Jurkat, Clone E6-1 (cell line): ENCODE measurements at places on chromosomes 16 and 17.
A peak's percentile ranks its signal among the peaks of the same experiment; 100 is the strongest.

- DNase-seq, result peak; percentile 87
Observed at GRCh38 chr17:15965528-15965927, 20.6 kb downstream of the ADORA2B start.

GRCh38 chr16:47590472-47590871 lies 129.3 kb downstream of the PHKB start:
- DNase-seq, result no peak

DNA sequence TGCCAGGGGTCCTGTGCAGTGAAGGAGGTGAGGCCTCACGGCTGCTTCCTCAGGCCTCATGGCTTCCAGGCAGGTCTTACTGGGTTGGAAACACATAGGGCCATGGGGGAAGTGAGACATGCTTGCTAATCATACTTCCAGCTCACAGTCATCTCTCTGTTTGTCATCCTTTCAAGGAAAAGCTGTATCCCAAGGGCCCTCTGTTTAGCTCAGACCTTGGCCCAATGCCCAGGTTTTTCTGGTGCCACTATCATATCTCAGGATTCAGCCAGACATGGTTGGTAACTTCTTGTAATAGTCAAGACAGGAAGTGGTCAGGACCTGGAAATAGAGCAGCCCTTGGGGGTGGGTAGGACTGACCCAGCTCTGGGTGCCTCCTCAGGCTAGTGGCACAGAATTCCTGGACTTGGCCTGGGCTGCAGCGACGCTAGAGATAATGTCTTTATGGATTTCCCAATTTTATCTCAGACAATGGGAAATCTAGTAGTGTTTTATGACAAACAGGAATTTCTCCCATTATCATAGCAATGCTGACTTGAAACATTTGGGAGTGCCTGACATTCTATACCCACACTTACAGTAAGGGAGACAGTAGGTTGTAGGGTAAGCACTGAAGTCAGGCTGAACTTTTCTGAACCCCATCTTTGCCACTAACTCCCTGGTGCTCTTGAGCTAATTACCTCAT lies 13.5 kb upstream of the ITGB3 start:
- no peak for DNase-seq

- no peak for DNase-seq
Observed at GRCh38 chr17:73480740-73481139, 163.5 kb downstream of the SDK2 start.

DNA sequence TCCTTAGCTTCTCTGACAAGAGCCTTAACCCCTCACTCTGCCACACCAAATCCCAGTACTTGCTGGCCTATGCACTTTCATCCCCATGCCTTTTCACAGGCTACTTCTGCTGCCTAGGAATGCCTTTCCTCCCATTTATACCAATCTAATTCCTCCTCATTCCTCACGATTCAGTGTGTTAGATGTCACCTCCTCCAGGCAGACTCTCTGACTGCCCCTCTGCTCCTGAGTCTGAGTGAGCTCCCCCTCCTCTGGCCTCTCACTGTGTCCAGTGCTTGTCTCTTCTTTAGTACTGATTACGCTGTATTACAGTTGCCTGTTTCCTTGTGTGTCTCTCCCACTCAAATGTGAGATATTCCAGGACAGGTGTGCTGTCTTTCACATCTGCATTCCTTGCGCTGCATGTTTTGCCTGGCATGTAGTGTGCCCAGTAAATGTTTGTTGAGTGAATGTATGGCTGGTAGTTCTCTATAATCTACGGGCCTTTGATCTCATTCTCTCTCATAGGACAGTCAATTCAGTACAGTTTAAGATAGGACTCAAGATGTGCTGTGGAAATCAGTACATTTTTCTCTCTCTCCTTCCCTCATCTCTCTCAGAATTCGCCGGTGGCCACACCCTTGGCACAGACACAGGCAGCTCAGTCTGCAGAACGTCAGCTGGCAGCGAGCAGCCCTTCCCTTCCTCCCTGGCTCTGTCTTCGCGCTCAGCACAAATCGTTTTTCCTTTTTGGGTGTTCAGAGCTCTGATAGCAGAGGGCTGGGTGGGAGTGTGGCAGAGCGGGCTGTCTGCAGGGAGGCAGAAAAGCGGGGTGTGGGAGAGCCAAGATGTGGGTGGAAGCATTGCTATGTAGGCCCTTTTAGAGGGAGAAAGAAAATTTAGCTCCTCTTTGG lies 18.5 kb downstream of the ARL4D start:
- DNase-seq, result no peak

- peak; percentile 45 for DNase-seq
Observed at GRCh38 chr16:85461814-85462713, 151.1 kb upstream of the GSE1 start.

- DNase-seq, result no peak
Observed at GRCh38 chr17:38705803-38706504, 881 bp downstream of the MLLT6 start.

DNA sequence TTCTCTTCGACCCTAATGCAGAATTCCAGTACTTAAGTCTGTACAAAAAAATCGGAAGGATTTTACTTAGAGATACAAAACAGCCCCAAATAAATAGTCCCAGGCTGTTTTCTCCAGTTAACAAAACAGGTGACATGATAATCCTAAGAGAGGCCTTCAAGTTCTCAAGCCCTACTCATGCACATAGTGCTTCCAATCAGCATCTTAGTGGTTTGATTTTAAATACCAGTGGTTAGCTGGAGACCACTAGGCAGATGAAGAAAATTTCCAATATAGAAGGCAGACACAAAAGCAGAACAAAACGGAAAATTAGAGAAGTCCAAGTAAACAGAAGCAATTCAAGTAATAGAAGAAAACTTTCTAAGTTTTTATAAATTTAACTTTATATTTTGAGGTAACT lies 5.2 kb upstream of the OR4D2 start:
- no peak for DNase-seq

GRCh38 chr16:85935974-85936760 lies 37.2 kb downstream of the IRF8 start:
- peak; percentile 80 for DNase-seq

DNA sequence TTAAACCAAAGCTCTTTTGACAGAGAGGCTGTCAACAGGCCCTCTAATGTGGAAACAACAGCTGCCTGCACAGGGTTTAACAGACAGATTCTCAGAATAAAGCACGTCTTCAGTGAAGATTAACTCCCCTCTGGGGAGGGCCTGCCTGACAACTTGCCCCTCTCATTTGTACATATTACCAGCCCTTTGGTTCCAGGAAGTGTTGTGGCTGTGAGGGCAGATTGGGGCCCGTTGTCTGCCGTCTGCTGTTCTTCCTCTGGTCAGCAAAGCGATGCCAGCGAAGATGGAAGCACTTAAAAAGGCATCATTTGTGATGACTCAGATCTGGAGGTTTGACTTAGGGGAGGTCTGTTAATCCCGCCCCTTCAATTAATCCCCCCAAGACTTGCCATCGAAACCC lies 177.0 kb upstream of the IRX6 start:
- DNase-seq, result no peak

DNA sequence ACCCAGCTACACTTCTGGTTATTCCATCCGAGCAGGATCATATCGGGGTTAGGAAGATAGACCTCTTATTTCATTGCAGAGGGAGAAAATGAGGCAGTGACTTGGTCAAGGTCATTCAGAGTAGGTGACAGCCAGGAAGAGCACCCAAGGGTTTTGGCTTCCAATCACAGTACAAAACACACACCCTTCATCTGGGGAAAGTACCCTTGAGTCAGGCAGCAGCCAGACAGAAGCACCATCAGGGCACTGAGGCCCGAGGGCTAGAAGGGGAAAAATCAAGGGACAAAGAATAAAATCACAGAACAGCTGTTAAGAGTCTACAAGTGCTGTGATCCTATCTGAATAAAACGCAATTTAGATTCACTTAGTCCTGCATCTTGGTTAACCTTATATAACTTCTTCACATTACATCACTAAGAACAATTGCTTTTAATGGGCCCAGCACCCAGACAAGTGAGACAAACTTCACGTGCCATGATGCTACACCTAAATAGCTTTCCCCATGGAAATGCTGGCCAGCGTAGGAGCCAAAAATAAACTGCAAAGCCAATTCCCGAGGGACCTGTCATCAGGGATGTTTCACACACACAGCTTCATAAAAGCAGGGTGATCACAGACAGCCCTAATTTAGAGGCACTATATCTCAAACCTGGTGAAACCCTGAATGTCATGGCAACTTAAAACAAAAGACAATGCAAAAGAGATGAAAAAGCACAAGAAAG lies 4.9 kb downstream of the UBE2O start:
- no peak for DNase-seq

GRCh38 chr16:49061137-49061714 lies 220.4 kb downstream of the CBLN1 start:
- no peak for DNase-seq

GRCh38 chr16:1379304-1380076 lies 27.8 kb downstream of the GNPTG start:
- peak; percentile 26 for DNase-seq

DNA sequence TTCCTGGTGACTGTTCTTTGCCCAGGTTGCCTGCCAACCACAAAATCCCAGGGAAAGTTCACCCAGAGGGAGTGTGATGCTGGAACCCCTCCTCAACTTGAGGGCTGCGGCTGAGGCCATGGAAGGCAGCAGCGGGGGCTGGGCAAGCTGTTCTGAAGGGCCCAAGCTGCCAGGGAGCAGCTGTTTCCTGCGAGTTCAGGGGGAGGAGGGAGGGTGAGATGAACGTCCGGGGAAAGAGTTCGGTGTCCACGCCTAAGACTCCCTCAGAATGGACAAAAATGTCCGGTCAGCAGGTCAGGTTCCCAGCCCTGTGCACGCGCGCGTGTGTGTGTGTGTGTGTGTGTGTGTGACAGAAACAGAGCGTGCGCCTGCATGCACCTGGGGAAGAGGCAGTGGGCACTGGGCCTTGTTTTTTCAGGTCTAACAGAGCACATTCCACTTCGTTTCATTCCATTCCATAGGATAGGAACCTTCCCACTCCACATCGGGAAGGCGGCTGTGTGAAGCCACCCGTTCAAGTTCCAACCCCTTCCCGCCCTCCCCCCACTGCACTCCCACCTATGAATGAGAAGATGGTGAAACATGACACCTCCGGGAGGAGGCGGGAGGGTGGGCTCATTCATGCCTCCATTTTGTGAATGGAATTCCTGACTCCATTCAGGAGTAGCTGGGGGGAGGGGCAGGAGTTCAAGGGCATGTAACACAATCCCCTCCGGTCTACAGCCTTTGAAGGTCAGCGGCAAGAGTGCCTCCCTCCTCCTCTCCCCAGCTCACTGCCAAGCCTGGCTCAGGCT lies 15.7 kb downstream of the ETV4 start:
- no peak for DNase-seq

GRCh38 chr17:67574658-67575293 lies 143.0 kb upstream of the NOL11 start:
- DNase-seq, result no peak

DNA sequence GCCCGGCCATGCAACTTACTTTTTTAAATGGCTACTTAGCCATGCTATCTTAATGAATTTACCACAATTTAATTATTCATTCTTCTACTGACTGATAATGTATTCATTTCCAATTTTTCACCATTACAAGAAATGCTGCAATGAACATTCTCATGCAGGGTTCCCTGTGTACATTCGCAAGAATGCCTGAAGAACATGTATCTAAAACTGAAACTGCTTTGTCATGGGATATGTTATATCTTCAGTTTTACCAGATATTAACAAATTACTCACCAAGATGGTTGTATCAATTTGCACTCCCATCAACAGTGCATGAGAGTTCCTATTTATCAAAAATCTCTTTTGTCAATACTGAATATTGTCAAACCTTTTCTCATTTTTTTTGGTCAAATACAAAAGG lies 100.8 kb downstream of the SLC39A11 start:
- DNase-seq, result no peak

- DNase-seq, result peak; percentile 82
Observed at GRCh38 chr17:15456972-15457722, 10.3 kb downstream of the CDRT4 start.

DNA sequence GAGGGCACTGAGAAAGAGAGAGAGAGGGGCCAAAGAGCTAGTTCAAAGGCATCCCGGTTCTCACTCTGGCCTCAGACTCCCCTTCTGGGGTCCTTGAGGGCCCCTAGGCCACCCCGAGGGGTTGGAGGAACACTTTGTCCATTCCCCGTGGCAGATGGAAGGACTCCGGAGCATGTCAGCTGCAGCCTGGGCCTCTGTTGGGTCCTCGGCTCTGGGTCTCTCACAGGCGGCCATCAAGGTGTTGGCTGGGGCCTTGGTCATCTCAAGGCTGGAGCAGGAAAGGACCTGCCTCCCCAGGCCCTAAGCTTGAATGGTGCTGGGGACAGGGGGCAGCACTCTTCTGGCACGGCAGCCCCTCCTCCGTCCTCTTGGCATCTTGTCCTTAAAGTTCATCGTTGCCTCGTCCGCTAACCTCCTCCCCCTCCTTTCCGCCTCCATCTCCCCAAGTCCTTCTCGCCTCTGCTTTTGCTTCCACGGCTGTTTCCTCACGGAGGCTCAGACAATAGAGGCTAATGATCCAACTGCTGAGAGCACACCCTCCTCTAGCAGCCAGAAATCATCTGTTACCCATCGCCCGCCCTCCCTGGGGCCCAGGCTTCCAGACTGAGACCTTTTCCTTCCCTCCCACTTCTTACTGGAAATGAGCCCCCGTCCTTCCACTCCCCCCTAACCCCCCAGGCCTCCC lies 23.3 kb downstream of the CCR7 start:
- no peak for DNase-seq

GRCh38 chr17:77941004-77941403 lies 17.5 kb upstream of the TNRC6C start:
- DNase-seq, result no peak

DNA sequence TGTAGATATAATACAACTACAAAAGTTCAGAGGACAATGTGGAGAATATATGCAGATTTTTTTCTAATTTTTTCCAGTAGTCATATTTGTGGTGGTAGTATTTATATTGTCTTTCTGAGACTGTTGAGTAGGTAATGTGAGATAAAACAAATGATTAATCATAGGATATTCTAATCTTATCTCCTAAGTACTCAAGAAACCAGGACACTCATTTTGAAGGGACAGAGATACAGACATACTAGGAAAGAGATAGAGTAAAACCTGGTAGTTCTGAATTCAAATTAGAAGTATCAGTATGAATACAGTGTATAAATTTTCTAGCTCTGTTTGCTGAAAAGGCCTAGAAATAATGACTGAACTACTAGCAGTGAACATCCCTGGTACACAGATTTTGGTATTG lies 141.7 kb upstream of the ASIC2 start:
- DNase-seq, result no peak

DNA sequence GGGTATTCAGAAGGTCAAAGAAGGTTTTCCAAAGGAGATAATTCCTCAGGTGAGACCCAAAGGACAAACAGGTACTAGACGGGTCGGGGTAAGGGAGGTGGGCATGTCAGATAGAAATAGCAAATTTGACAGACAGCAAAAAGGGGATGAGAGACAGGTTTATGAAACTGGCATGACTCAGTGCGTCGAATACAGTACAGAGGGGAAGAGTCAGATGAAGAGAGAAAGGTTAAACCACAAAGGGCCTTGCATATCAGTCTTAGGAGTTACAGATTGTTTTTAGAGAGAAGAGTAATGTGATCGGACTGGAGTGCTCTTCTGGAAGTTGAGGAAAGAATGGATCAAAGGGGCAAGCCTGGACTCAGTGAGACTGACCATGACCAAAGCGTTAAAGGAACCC lies 88.4 kb downstream of the ZZEF1 start:
- DNase-seq, result no peak

DNA sequence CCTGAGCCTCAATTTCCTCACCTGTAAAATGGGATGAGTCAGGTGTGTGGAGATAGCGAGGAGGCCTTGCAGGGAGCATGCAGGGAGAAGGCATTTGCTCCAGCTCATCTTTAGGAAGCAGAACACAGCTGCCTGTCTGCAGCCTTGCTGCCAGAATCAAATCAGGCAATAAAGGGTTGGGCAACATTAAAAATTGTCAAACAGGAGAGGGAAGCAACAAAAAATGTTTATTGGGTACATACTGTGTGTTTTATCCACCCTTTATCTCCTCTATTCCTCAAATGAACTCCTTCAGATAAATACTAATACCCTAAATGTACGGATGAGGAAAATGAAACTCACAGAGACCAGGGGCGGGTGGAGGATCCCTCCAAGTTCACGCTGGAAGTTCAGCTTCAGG lies 12.2 kb downstream of the KRT16 start:
- DNase-seq, result no peak
